ENCODE measurements at places on chromosomes 12 and 14.

- DNase-seq: no peak
Observed at GRCh38 chr14:93936245-93936644, 9.1 kb downstream of the FAM181A start.

- no peak for DNase-seq
Observed at GRCh38 chr14:95322651-95323050, 2.9 kb upstream of the CLMN start.

GRCh38 chr14:62916551-62916950 is 128.7 kb downstream of the KCNH5 start:
- DNase-seq: no peak

GRCh38 chr14:64675312-64675711 is 28.9 kb upstream of the PLEKHG3 start:
- DNase-seq: no peak

GRCh38 chr14:99176156-99176945 is 95.6 kb downstream of the BCL11B start:
- DNase-seq: no peak

GRCh38 chr14:23910101-23910875 is 43.3 kb upstream of the DHRS4 start:
- no peak for DNase-seq

GRCh38 chr14:104563742-104564615 is 15.6 kb upstream of the C14orf180 start:
- peak; percentile 25 for DNase-seq

DNA sequence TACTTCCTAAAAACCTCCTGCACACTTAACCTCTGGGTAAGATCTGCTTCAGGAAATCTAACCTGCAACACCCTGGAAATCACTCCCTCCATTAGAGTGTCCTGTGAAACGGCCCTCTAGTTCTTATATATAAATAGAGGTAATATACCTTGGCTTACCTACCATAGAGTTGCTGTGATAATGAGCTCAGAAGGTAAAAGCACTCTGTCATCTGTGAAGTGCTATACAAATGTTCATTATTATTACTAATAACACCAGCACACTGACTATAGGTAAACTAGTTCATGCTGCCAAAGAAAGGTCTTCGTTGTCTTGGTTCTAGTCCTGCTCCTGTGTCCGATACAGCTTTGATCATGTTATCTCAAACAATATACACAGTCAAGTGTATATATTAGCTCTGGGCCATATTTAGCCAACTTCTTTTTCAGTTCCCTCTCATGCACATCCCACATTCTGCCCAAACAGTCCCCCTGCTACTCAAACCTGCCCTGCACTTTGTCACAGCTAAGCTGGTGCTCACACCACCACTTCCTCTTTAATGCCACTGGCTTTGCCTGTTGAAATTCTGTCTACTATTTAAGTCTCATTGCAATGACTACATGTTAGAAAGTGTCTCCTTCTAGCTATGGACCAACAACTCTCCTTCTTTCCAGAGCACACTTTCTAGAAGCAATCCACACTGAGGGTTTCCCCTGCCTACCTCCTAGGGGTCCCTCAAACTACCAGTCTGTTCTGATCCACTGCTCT is 5.1 kb downstream of the E2F7 start:
- DNase-seq: no peak

GRCh38 chr12:70467918-70468733 is 102.0 kb downstream of the KCNMB4 start:
- no peak for DNase-seq

DNA sequence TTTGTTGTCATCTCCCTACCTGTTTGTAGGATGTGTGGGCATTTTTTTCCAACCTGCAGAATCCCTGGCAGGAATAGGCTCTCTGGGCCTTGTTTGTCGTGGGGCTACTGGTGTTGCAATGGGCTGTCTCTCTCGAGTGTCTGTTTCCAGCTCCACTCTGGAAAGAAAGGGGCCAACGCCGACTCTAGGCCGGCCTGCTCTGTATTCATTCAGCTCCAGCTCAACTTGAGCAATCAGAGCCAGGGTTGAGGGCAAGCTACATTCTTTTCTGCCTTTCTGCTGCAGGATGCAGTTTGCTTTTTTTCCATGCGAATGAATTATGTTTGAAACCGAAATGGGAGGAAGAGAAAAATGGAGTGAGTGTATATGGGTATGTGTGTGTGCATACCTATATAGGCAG is 2.3 kb downstream of the JDP2 start:
- DNase-seq: no peak

GRCh38 chr12:123929946-123930583 is 42.6 kb downstream of the CCDC92 start:
- DNase-seq: no peak

DNA sequence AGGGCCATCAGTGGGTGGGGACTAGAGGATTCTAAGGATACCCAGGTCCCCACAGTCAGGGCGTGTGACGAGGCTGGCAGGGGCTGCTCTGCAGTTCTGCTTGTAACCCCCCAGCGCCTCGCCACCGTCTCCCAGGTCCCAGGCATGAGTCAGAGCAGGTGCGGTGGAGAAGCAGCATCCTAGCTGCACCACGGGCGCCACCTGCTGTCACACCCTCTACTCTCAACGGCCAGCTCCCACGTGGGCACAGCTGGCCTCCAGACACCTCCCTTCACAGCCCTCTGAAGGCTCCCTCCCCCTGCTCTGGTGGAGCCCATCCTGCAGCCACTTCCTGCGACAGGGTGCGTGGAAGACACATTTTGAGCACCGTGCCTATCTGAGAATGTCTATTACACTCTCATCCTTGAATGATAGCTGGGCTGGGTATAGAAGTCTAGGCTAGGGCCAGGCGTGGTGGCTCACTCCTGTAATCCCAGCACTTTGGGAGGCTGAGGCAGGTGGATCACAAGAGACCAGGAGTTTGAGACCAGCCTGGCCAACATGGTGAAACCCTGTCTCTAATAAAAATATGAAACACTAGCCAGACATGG is 6.9 kb upstream of the NUDT14 start:
- no peak for DNase-seq

GRCh38 chr12:111788178-111788654 is 21.5 kb downstream of the ALDH2 start:
- DNase-seq: no peak

DNA sequence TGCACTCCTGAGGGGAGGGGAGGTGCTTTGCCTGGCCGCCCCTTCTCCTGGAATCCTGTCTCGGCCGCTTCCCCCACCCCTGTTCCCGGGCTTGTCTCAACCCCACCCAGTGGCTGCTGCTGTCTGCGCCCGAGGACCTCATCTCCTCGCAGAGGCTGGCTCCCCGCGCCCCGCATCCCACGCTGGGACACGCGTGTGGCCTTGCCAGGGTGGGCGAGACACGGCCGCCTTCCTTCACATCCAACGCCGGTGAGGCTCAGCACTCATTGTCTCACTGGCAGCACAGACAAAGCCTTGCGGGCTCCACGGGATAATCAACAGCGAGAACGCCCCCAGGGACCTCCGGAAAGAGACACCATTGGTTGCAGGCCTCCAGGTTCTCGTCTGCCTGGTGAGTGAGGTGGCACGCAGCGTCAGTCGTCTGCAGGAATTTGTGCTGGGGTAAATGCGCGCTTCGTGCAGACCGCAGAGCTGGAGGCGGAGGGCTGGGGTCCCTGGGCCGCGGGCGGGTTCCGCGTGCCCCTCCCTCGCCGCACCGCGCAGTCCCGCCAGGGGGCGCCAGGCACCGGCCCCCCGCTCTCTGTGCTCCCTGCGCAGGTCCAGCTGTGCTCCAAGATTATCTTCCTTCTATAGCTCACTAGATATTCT is 26.8 kb downstream of the CCDC177 start:
- no peak for DNase-seq

- DNase-seq: no peak
Observed at GRCh38 chr12:132923356-132923909, 32.7 kb downstream of the ZNF605 start.

DNA sequence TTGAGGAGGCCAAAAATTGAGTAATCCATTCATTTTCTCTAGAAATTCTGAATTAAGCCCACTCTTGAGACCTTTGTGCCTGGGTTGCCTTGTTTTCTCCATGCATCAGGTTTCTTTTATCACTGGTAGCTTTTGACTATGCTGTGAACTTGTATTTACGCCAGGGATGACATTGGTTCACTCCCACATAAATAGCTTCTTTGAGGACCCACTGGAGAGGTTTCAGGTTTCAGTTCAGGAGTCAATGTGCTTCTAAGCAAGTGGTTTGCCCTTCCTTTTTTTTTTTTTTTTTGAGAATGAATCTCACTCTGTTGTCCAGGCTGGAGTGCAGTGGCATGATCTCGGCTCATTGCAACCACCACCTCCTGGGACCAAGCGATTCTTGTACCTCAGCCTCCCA is 10.2 kb upstream of the SLC17A8 start:
- no peak for DNase-seq

DNA sequence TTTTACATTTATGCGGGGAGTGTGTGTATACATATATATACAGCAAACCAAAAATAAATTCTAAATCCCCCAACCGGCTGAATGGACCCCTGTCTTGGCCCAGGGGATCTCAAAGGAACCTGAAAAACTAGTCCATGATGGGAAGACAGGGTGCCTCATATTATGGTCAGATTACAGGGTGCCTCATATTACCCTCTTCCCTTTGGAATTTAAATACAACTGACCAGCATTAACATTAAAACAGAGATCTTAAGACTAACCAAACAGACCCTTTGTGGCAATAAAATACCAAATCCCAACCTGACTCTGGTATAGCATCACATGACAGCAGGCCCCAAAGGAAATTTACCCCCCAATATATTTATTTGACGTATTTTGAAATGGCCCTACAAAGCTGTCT is 17.0 kb downstream of the GSTZ1 start:
- DNase-seq: no peak

GRCh38 chr12:132106921-132107320 is 37.2 kb downstream of the DDX51 start:
- DNase-seq: no peak

GRCh38 chr12:92089559-92089958 is 56.1 kb downstream of the BTG1 start:
- no peak for DNase-seq

- no peak for DNase-seq
Observed at GRCh38 chr12:81354327-81354932, 276.6 kb downstream of the ACSS3 start.

DNA sequence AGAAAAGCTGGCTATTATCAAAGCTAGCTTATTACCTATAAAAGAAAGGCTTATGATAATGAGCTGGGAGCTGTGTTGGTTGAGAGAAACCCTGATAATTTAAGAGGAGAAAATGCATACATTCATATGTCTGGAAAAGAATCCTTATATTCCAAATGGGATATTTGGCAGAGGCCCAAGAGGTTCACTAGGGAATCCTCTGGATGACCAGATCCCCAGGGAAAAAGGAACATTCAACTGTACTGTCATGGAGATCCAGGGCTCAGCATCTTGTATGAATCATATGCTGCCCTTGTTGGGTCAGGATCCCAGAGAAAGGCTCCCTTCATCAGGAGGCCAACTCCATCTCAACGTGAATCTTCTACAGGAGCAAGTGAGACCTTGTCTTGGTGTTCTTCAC is 16.6 kb upstream of the FBXO34 start:
- no peak for DNase-seq

GRCh38 chr14:105161309-105161708 is 7.3 kb downstream of the JAG2 start:
- DNase-seq: no peak

DNA sequence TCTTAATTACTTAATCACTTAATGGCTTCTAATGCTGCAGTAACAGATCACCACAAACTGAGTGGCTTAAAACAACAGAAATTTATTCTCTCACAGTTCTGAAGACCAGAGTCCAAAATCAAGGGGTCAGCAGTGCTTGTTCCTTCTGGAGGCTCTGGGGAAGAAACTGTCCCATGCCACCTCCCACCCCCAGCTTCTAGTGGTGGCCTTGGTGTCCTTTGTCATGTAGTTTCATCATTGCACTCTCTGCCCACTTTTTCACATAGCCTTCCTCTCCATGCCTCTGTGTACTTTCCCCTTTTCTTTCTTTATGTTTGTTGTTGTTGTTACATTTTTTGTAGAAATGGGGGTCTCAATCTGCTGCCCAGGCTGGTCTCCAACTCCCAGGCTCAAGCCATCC is 16.1 kb upstream of the UBC start:
- DNase-seq: no peak

DNA sequence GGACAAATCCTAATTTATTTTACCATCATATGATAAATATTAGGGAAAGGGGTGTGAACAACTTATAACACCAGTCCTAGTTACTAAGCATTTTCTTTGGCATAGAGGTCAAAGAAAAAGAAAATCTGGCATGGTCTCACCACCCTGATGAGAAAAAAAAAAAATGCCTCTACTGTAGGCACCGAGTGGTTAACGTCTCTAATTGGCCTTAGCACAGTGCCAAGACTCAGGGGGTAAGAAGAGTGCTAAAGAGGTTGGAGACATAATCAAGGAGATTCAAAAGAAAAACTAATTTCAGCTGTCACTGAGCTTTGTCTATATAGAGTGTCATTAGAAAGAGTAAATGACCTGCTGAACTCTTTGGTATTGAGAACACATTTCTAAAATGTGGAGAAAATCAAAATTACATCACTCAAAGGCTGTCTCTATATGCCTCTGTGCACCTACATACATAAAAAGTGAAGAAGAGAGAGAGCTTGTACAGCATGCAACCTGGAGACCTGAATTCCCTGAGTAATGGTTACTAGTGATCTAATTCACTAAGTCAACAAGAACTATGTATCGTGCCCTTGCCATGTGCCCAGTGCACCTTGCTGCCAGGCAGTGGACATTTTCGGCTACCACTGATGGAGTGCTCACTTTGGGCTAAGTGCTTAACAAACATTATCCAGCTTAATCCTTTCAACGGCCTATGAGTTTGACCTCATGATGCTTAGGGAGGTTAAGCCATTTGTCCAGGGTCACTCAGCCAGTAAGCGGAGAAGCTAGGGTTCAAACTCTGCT is 113.8 kb upstream of the G2E3 start:
- no peak for DNase-seq

DNA sequence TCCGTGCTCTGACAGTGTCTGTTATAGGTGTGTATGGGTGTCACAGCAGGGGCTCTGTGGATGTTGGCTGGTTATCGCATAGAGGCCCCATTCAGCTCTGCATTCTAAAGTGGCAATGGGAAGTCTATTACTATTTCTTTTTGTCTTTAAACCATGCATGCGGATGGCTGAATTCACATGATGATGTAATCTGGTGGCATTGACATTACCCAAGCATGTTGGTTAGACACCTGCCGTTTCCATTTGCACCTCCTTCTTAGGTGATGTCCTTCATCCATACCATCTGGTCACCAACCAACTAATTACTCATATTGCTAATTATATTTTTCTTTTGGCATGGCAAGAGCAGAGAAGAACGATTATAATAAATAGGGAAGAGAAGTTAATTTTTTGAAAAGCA is 270.8 kb upstream of the RGS6 start:
- no peak for DNase-seq

- DNase-seq: no peak
Observed at GRCh38 chr12:68231229-68231628, 5.6 kb upstream of the IL26 start.

DNA sequence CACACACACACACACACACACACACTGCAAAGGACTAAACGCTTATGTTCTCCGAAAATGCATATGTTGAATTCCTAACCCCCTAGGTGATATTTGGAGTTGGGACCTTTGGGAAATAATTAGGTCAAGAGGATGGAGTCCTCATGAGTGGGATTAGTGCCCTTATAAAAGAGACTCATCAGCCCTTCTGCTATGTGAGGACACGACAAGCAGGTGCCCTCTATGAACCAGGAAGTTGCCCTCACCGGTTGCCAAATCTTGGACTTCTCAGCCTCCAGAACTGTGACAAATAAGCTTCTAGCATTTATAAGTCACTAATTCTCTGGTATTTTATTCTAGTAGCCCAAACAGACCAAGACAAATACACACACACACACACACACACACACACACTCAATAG is 20.7 kb upstream of the TCP11L2 start:
- no peak for DNase-seq

GRCh38 chr12:69007101-69007854 is 74.3 kb upstream of the CPM start:
- no peak for DNase-seq
